ENCODE measurements at places on chromosomes 5 and 9. TPM values are rescaled to one million over a fixed set of nuclear protein-coding genes. Genes with fewer than 3 reads are reported as not detected.

GRCh38 chr5:43456556-43456955 lies 27.1 kb downstream of the TMEM267 start:
- DNase-seq = no peak

DNA sequence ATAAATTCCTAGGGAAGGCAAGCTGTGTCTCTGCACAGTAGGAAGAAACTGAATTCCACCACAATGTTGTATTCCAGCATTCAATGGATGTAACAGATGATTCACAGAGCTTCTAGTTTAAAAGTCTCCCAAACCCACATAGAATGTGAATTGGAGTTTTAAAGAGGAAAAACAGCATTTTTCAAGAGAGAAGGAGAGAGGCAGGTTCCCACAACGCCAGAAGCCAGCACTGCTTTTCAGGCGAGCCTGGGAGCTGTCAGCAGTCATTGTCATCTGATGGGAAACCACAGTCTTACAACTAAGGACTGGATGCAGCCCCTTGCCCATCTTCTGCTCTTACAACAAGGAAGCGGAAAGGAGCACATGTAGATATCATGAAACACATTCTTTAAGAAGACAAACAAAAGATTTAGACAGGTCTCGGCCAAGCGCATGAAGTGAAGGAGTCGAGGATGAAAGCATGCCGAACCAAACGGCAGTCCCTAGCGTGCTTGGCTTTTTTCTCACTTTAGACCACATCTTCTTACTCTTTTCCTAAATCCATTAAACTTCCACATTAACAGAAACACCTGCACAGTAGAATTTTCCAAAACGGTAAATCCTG lies 638 bp downstream of the DIRAS2 start:
- no peak for DNase-seq

GRCh38 chr9:107467416-107467815 lies 22.2 kb downstream of the KLF4 start:
- DNase-seq = no peak

- DNase-seq = no peak
Observed at GRCh38 chr9:78510035-78510434, 213.1 kb downstream of the PSAT1 start.

DNA sequence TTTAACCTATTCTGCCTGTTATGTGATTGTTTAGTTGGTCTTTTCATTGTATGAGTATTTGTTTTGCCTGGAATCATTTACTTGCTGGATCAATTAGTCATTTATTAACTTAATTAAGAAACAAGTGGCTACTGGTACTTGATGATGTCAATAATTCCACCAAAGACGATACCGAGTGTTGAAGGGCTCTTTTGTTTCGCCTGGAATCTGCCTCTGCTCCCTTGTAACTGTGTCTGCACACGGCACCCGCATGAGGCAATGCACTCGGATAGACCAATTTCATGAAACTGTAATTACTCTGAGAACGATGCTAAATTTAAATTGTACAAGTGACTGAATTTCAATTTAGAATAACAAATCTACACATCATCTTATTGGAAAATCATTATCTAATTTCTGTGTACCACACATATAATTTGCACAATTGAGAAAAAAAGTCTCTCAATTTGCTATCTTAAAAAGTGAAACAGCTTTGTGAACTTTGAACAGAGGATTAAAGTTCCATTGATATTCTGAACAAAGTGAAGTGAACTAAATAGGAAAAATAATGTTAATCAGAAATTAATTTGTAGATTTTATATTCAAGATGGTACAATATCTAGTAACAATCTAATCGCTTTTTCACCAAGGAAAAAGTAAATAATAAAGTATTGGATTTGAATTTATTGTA lies 143.2 kb downstream of the CTNND2 start:
- DNase-seq = no peak

GRCh38 chr5:108867656-108868055 lies 120.0 kb downstream of the FER start:
- DNase-seq = no peak

Gene C9orf153
- 3.0 TPM for total RNA-seq

Gene SPATA9
- total RNA-seq = 2.1 TPM

GRCh38 chr5:52864884-52865283 lies 77.2 kb downstream of the ITGA1 start:
- no peak for DNase-seq

DNA sequence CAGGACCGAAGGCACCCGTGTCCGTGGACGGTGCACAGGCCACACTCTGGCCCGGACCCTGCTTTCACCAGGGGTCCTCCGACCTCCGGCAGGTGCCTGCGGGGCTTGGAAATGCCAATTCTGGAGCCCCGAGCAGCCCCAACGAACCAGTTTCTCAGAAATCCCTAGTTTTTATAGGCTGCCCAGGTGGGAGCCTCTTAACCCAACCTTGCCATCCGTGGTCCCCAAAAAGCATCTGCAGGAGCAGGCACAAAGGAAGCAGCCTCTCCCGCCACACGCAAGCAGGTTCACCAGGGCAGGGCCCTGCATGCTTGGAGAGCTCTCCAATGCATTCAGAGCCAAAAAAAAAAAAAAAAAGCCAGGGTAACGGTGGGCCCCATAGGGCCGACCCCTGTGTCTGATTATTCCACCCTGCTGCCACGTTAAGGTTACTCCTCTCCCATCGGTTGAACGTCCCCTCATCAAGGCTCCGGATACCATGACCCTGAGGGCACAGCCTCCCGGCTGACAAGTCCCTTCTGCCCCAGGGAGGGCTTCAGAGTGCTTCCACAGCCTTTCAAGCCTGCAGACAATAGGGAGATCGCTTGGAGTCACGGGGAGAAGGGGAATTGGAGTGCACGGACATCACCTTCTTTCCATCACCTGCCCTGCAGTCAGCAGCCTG lies 796 bp upstream of the TPRN start:
- DNase-seq = no peak

DNA sequence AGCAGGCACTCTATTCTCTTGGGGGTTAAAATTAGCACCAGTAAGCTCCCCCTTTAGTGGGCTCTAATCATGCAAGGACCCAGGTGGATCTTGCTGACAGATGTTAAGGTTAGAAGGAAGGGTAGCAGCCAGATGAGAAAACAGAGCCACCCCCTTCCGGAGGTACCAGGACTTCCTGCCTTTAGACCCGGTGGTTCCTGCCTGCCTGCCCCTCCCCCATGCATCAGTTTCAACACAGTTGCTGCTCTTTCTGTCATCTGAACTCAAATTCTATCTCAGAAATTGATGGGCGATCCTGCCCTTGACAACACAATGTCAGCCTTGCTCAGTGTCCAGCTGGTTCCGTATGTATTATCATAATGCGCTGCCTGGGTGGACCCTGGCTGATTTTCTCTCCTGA lies 287.3 kb downstream of the EBF1 start:
- DNase-seq = no peak

Gene LCN6
- total RNA-seq = not detected

Gene VPS13A
- 98.7 TPM for total RNA-seq

GRCh38 chr5:32834251-32834650 lies 123.1 kb downstream of the NPR3 start:
- no peak for DNase-seq

Gene TMEM174
- not detected for total RNA-seq

DNA sequence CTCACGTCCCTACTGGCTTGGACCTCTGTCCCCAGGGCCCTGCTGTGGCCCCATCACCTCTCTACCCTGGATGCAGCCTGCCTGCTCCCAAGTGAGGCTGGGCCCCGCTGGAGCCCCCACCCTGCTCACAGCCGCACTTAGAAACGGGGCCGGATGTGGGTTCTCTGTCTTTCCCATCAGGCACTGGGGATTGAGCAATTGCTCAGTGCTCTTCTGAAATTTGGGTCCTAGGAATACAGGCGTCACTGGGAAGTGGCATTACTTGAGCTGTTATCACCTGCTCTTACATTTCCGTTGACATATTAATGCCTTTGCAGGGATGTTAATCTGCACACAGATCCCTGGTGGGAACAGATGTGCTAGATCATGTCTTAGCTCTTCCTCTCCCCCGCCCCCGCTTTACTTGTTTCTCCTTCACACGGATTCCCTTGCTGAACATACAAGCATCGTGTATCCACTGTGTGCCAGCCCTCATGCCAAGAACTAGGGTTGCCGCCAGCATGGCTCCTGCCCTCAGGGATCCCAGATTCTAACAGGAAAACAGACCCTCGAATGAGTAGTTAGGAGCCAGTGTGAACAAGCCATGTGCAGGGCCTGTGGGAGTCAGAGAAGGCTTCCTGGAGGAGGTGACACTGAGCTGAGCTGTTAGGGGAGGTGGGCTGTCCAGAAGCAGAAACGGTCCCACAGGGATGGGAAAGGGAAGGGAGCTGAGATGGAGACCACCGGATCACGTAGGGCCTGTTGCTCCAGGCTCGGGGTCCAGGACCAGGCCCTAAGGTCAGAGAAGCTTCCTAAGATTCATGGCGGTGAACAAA lies 65.1 kb downstream of the NEK6 start:
- DNase-seq = no peak

Gene STK10
- total RNA-seq = 20.8 TPM

Gene ZNF879
- total RNA-seq = 11.9 TPM

DNA sequence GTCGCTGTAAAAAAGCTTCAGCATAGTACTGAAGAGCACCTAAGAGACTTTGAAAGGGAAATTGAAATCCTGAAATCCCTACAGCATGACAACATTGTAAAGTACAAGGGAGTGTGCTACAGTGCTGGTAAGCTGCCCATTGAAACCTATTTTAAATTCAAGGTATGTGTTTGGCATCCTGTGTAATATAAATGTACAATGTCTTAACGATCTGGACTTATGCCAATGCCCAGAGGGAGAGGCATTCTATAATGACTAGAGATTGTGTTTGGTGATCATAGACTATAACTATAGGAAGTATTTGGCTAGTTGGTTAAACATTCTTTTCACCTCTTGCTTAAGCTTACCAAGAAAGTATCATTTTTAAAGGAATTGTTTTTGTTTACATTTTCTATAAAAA lies 95.7 kb downstream of the INSL6 start:
- no peak for DNase-seq

DNA sequence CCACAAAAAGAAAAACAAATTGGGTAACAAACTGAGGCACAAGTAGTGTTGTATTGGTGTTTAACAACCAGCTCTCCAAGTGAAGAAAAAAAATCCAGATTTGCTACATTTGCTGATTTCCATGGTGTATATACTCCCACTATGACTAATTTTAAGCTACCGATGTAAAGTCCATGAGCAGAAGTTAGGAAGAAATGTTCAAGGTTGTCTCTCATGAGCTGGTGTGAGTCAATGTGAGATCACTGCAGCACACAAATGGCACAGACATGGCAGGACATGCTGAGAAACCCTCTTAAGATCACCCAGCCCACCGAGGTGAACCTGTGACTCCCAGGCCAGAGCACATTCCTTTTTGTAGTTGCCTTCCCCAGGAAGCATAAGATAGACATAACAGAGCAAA lies 36.2 kb downstream of the SLC44A1 start:
- DNase-seq = no peak
